ENCODE measurements at places on chromosomes 6 and 20.

GRCh38 chr6:36863670-36864540, 10.7 kb downstream of the PPIL1 start:
- peak; percentile 6 for DNase-seq

- DNase-seq, result no peak
These were observed 212.6 kb upstream of the PCSK2 start for GRCh38 chr20:17014217-17014616.

DNA sequence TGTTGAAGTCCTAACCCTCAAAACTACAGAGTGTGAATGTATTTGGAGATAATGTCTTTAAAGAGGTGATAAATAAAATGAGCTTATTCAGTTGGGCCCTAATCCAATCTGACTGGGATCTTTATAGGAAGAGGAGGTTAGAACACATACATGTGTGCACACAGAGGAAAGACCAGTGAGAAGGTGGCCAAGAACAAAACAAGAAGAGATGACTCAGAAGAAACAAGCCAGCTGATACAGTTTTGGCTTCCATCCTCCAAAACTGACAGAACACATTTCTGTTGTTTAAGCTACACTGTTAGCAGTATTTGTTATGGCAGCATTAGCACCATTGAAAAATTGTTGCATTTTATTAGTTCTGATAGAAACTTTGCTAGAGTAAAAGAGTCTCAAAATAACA, 609.3 kb upstream of the IMPG1 start:
- no peak for DNase-seq

GRCh38 chr6:5752391-5752680, 254.4 kb downstream of the NRN1 start:
- no peak for DNase-seq

DNA sequence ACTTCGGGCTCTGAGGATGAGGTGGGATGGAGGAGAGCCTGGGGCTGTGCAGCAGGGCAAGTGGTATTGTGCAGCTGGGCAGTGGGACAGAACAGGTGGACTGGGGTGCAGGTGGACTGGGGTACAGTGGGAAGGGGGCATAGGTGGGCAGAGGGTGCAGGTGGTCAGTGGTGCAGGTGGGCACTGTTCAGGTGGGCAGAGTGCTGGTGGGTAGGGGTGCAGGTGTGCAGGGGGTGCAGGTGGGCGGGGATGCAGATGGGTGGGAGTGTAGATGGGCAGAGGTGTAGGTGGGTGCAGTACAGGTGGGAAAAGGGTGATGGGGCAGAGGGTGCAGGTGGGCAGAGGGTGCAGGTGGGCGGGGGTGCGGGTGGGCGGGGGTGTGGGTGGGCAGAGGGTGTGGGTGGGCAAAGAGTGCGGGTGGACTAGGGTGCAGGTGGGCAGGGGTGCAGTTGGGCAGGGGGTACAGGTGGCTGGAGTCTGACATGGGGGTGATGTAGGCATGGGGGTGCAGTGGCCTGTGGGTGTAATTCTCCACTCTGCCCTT, 20.4 kb downstream of the BHLHE23 start:
- no peak for DNase-seq

DNA sequence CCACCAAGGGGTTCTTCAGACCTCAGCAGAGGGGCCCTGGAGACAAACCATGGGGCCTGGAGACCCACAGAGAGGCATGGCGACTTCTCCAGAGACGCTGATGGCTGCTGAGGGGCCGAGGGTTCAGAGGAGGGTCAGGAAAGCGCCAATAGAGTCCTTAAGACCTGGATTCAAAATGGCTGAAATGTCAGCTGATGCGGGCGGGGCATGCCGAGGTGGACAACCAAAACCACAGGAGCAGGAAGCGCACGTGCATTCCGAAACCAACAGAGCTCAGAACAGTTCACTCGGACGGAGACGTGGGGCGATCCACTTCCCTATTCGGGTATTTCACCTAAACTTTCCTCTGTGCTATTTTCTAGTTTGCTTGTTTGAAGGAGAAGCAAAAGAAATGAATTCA, 99.9 kb upstream of the RIN2 start:
- DNase-seq, result no peak

GRCh38 chr6:148463671-148464070, 121.0 kb downstream of the SASH1 start:
- DNase-seq, result no peak

DNA sequence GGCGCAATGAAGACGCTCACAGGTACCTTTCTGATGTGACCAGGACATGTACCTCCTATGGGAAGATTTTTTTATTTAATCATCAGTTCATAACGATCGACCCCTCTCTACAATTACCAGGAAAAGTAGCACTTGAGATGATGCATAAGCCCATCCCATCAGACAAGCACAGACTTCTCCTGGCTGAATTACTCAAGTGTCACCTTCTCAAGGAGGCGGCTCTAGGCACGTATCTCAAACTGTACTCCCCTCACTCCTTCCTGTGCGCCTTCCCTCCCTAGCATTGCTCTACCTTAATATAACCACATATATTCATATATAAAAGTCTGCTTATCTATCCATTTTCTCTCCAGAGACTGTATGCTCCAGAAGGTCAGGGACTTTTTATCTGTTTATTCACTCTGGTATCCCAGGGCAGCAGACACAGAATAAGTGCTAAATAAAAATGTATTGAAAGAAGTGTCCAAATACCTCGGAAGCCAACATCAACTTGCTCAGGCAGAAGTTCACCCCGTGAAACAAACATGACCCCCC, 71.5 kb downstream of the CNKSR3 start:
- no peak for DNase-seq

DNA sequence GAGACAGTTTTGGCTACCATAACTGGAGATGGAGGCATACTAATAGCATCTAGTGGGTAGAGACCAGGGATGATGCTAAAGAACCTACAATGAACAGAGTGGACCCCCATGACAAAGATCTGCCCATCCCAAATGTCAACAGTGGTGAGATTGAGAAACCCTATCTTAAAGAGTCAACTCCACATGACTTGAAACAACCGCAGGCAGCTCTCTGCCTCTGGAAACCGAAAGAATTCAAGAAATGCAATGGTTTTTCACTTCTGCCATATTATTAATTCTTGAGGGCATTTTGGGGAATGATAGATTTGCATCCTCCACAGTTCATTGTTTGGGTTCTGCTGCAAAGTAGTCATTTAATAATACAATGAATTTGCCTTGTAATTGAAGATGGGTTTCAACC, 463.4 kb downstream of the MAFB start:
- no peak for DNase-seq

DNA sequence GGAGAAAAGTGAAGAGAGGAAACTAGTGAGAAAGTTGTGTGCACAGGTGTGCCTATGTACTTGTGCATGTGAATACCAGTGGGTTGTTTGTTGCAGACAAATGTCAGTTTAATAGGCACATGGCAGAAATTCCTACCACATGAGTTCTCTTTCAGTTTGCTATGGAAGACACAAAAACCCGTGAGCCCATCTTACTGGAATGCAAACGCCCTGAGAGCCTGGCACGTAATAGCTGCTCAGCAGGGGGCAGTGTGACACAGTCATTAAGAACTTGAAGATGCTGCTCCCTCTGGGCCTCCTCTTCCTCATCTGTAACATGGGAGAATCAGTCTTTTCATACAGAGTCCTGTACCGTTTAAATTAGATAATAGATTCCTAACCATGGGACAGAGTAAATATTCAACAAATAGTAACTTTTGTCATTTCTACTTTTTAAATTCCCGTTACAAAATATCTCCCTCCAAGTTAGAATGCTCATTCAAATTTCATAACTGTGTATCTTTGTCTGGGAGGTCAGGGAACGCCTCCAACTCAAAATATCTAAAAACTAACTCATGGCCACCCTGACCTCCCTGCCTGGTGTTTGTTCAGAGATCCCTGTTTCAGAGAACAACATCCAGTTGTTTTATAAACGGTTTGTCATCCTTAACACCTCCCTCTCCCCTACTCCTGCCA, 802.9 kb downstream of the MAFB start:
- no peak for DNase-seq

GRCh38 chr6:15802466-15802865, 139.6 kb upstream of the DTNBP1 start:
- no peak for DNase-seq

GRCh38 chr6:32204268-32204715, 11.8 kb upstream of the GPSM3 start:
- no peak for DNase-seq

- no peak for DNase-seq
These were observed 5.8 kb upstream of the SLC52A3 start for GRCh38 chr20:774016-774659.

GRCh38 chr6:168355716-168356522, 36.3 kb upstream of the DACT2 start:
- DNase-seq, result peak; percentile 62

DNA sequence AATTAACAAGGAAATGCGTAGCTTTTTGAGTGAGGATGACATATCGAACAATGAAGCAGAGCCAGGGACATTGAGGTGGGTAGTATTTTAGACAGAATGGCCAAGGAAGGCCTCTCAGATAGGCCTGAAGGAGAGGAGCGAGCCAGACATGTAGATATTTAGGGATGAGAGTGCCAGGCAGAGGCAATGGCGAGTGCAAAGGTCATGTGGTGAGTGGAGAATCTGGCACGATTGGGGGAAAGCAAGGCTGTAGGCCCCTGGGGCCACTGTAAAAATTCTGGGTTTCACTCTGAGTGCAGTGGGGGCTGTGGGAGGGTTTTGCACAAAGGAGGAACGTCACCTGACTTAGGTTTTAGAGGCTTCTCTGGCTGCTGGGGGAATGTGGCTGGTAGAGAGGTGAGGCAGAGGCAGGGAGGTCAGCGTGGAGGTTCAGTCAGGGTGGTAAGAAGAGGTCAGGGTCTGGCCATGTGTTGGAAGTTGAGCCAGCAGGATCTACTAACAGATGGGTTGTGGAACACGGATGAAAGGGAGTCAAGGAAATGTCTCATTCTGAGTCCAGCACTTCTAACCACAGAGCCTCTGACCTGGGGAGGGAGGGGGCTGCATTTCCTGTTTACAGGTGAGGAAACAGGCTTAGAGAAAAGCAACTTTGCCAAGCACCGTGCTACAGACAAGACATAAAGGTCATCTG, 11.3 kb downstream of the SIRPA start:
- DNase-seq, result no peak

- DNase-seq, result no peak
These were observed 70.7 kb upstream of the TAB2 start for GRCh38 chr6:149246691-149247384.

DNA sequence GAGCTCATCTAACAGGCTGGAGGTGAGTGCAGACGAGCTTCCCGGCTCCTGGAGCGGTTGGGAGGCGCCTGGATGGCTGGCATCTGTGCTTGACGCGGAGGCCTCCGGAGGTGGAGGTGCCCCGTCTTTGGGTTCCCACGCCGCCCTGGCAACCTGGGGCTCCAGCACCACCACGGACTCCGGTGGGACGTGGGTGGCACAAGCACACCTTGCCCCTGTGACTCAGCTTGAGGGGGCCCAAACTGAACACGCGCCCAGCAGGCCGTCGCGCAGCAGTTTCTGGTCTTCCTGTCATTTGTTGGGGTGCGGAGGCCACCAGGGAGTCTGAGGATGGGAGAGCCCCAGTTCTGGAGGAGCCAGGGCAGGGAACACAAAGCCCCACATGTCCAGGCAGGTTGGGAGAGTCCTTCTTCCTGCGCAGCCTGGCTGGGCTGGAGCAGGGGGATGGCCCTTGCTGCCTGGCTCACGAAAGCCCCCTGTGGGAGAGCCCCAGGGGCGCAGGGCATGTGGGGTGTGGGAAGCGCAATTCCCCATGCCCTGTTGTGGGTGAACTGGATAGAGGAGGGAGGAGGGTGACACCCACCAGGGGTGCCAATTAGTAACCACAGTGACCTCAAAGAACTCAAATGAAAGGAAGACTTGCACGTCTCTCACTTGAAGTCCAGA, 1378.6 kb upstream of the DEFB115 start:
- no peak for DNase-seq

DNA sequence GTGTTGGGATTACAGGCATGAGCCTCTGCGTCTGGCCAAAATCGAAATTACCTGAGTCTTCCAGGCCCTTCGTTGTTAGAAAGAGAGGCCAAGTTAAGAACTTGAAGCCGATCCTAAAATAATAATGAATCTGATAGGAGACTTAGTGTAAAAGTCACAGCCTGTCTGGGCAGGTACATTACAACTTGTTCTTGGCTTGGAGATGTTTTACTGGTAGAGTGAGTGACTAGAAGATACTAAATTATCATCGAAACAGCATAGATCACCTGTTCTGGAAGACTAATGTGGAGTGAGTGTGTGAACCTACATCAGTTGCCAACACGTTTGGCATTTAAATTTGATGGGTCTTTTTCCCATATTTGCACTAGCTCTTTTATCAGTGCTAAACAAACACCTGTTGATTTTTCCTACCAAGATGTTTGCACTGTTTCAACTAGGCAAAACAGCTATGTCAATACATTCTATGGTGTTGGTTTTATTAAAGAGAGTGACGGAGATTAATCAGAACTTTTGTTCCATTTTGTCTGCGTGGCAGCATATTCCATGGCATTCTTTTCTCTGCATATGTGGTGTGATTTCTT, 4.6 kb upstream of the TMEM217 start:
- peak; percentile 36 for DNase-seq

DNA sequence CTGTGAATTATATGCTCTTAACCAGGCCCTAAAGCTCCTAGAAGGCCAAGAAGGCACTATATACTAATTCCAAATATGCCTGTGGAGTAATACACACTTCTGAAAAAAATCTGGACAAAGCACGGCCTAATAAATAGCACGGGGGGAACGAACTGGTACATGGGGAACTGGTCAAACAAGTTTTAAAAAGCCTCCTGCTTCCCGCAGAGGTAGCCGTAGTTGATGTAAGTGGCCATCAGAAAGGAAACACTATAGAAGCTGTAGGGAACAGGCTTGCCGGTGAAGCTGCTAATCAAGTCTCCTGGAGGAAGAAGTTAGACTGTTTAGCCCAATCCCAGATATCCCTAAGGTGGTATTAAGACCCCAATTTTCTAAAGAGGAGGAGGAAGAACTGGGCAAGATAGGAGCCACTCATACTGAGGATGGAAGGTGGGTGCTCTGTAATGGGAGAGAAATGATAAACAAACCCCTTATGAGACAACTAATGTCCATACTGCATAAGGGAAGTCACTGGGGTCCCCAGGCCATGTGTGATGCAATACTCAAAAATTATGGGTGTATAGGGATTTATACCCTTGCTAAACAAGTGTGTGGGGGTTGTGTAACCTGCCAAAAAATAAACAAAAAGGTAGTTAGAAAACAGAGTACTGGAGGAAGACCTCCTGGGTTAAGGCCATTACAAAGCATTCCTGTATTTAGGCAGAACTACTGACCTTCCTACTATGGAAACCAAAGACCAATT, 27.1 kb upstream of the ZNF318 start:
- peak; percentile 45 for DNase-seq

DNA sequence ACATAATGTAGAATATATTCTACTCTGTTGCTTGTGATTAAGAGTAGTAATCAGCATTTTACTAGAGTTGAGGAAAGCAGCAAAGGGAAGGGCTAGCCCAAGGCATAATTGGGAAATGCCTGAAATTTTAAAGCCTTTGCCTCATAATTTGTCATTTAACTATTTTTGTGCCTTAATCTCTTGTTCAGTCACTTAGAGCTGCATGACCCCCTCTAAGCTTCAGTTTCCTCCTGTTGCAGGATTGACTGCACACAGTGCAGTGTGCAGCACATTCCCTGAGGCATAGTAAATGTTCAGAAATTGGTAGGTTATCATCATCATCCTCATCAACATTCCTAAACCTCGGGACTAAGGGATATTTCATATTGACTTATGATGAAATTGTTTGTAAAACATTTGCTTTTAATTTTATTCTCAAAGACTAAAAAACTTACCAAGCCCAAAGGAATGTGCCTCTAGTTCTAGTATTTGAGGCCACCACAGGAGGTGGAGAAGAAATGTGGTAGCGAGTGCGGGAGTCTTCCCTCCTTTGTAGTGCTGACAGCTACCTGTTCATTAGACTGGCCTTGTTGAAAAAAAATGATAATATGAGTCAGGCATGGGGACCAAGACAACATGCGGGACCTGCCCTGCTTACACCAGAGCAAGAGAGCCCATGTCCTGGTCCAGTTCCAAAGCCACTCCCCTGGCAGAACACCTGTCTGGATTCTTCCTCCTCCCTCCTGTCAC, 14.8 kb upstream of the TENT5A start:
- no peak for DNase-seq

All from NCI-H774 (cell line).